ENCODE measurements at places on chromosomes 5 and 9.

- no peak for DNase-seq
Observed at GRCh38 chr5:153711755-153712154, 221.3 kb downstream of the GRIA1 start.

DNA sequence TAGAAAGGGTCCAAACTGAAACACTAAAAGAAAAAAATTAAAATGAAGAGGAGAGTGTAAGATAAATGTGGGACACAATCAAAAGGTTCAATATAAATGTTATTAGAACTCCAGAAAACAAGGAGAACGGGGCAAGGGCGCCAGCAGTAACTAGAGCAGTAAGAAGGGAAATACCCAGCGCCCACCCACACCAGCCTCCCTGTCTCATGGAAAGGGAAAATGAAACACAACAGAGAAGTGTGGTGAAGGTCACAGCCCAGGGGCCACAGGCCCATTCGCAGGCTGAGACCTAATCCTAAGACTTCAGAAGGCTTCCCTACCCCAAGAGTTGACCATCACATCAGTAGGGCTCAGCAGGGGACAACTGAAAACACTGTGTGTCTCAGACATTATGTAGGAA lies 45.8 kb upstream of the CLK4 start:
- no peak for DNase-seq

GRCh38 chr5:112762113-112762810 lies 24.6 kb downstream of the APC start:
- DNase-seq: no peak

GRCh38 chr5:95471942-95472341 lies 80.8 kb downstream of the FAM81B start:
- DNase-seq: no peak

- peak; percentile 55 for DNase-seq
Observed at GRCh38 chr9:136840877-136841645, 1.2 kb upstream of the AJM1 start.

DNA sequence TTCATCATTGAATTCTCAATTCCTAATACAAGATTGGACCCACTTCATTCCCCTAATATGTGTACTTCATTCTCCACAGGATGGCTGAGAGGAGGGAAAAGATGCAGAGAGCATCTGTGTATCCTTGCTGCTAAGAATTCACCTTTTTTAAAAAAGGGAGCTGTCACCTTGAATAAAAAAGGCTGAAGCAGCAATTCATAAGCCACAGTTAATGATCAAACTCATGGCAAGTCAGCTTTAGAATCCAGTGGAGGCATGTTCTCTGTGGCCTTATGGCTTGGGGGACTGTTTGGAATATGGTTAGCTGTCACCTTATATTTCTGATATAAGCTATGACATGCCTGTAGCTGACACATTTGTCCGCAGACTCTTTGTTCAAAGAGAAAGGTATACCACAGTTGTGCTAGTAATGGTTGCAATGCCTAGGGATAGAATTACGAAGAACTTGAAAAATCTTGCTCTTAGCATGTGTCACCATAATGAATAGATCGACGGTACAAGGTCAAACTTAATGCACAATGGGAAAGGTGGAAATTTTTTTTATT lies 256.8 kb upstream of the TNC start:
- no peak for DNase-seq

DNA sequence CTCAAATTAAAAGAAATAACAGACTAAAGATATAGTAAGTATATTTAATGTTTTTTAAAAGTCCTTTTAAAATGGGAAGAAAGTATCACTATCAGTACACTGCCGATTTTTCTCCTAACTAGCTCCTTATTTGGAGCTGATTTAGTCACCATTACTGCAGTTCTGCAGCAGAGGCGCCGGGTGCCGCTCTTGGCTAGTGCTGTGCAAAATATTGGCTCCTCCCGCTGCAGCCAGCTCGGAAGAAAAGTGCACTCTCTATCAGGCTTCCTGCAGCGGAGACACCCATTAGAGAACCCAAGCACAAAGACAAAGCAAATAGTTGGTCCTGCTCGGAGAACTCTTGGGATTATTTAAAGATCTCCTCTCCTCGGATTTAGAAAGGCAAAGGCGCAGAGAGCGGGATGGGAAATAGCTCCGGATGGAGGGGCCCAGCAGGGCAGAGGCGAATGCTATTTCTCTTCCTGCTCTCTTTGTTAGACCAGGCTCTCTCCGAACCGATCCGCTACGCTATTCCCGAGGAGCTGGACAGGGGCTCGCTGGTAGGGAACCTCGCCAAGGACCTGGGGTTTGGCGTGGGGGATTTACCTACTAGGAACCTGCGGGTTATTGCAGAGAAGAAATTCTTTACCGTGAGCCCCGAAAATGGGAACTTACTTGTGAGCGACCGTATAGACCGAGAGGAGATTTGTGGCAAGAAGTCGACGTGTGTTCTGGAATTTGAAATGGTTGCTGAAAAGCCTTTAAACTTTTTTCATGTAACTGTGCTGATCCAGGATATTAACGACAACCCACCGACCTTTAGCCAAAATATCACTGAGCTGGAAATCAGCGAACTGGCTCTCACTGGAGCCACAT lies at the start of gene PCDHGB3:
Gene PCDHGB3 (plus strand): TSS at position 249 of the 855 bp plus-strand sequence. CDS start 153 bp downstream, at position 402.
- no peak for DNase-seq

GRCh38 chr5:87008751-87009560 lies 258.7 kb upstream of the RASA1 start:
- no peak for DNase-seq

GRCh38 chr5:154421868-154422267 lies 23.9 kb upstream of the SAP30L start:
- DNase-seq: no peak

- no peak for DNase-seq
Observed at GRCh38 chr9:114002986-114003350, 75.1 kb downstream of the AMBP start.

DNA sequence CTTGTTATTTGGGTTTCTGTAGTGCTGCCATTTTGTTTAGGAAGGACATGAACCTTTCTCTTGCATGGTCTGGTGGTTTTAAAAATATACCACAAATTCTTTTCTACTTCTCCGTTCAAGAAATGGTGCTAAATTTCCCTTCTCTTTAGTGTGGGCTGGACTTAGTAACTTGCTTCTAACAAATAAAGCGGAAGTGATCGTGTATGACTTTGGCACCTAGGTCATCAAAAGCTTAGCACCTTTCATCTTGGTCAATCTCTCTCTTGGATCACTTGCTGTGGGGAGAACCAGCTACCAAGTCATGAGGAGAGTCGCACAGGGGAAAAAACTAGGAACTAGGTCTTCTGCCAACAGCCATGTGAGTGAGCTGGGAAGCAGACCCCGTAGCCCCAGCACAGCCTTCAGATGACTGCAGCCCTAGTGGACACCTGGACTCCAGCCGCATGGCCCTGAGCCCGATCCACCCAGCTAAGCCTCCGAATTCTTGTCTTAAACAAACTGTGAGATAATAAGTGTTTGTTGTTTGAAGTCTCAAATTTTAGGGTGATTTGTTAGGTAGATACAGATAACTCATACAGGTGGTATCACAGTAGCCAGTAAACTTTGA lies 87.7 kb upstream of the CKMT2 start:
- no peak for DNase-seq

- DNase-seq: no peak
Observed at GRCh38 chr9:96006961-96007360, 131.5 kb downstream of the ERCC6L2 start.

GRCh38 chr5:173963867-173964441 lies 25.0 kb upstream of the C5orf47 start:
- DNase-seq: peak; percentile 40

DNA sequence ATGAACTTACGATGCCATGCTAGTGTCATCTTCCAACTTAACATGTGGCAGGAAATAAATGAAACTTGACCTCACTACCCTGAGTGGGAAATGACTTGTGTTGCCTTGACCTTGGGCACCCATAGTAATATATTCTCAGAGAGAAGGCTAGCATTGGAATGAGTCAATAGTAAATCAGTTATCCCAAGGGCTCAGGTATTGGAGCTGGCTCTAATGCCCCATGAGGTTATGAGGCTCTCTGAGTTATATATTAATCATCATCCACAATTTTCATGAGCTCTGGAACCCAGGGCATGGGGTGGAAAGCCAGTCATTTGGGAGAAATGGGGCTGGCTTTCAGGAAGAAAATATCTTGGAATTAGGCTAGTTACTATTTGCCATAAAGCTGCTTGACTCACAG lies 42.4 kb upstream of the SMIM32 start:
- DNase-seq: no peak

DNA sequence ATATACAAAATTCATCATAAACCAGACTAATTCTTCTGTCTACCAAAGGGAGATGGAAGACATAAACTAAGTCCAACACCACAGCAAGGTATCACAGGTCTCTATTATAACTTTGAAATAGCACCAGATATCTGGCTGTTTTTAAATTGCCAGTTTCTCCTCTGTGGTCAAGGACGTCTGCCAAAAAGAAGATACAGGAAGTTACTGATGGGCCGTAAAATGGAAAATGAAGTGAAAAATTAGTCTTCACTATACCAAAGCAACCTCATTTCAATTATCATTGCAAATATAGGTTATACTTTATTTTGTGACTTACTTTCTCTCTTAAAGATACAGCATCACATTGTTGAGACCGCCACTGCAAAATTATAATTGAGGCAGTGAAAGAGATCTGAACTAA lies 225.5 kb downstream of the NDUFS4 start:
- DNase-seq: no peak

DNA sequence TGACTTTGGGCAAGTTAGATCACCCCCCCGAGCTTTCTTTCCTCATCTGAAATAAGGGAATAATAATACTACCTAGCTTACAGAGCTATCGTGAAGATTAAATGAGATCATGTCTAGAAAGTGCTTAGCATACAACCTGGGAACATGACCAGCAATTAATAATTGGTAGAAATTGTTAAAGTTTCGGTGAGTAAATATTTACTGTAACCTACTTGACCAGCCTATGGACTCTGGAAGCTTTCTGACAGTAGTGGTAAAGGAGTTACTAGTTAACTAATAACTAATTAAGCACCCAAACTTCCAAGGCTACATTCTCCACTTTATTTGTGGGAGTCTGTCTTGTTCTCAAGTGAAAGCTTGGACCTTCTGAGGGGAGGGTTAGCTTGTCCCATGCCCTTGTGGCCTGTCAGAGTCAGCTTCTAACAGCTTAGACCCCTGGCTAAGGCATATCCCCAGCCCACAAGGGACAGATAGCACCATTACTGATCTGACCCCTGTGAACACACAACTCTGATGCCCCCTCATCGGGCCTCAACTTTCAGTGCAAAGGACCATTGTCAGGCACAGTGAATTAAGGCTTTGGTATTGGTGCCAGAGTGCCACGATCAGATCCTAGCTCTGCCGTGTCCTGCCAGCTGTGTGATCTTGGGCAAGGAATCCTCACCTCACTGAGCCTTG lies 58.7 kb upstream of the SAP30L start:
- DNase-seq: no peak

- no peak for DNase-seq
Observed at GRCh38 chr9:129693741-129694140, 28.3 kb downstream of the PRRX2 start.

GRCh38 chr9:122904466-122904822 lies 715 bp downstream of the RC3H2 start:
- peak; percentile 52 for DNase-seq

DNA sequence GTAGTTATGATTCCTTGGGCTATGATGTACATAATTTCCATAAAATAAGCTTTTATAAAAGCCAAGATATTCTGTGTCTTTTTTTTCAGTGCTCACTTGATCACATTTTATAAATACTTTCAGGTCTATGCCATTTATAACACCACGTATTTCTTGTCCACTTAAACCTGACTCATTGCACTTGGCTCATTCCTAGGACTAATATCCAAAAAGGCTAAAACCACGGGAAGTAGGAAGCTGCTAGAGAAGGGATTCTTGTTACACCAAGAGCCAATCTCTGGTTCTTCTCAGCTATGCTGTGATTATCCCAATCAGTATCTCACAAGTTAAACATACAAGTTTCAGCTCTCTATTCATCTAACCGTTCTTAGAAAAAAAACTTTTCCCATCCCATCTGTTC lies 80.4 kb upstream of the CDH6 start:
- DNase-seq: no peak

DNA sequence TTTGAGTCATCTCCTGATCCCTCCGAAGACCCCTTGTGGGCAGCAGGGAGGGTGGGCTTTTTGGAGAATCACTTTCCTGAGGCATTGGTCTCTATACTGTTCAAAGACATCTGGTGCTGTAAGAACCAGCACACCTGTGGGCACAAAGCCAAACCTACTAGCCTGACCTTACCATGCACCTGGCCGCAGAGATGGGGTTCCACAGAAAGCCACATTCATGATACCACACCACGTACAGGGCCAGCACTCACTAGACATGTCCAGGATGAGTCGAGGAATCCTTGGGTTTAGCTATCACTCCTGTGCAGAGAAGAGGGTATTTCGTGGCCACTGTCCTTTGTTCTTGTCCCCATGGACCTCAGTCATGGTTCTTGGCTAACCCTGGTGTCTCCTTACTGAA lies 203.4 kb downstream of the CACNA1B start:
- DNase-seq: no peak

DNA sequence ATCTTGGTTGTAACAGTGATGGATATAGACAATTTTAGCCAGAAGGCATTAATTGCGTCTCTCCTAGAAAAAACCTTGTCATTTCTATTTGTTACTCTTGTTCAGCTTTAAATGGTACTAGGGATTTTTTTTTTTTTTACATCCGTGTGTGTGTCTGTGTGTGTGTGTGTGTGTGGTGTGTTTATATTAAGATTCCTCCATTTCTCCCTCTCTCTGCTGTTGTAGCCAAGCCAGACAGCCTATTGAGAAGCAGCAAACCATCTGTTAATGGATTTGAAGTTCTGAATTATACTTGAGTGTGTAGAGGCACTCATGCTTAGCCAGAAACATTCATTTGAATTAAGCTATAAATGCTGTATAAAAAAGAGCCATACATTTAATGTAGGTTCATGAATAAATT lies 72.3 kb downstream of the SLF1 start:
- DNase-seq: no peak

- peak; percentile 11 for DNase-seq
Observed at GRCh38 chr9:20243841-20244240, 378.5 kb downstream of the MLLT3 start.

DNA sequence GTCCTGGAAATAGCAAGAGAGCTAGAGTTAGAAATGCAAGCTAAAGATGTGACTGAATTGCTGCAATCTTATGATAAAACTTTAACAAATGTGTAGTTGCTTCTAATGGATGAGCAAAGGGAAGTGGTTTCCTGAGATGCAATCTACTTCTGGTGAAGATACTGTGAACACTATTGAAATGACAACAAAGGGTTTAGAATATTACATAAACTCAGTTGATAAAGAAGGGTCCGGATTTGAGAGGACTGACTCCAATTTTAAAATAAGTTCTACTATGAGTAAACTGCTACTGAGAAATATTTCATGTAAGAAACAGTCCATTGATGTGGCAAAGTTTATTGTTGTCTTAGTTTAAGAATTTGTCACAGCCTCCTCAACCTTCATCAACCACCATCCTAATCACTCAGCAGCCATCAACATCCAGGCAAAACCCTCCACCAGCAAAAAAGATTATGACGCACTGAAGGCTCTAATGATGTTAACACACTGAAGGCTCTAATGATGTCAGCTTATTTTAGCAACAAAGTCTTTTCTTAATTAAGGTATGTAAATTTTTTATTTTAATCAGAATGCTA lies 376.2 kb downstream of the CDH10 start:
- DNase-seq: no peak
